ENCODE measurements at places on chromosomes 7 and 10.

DNA sequence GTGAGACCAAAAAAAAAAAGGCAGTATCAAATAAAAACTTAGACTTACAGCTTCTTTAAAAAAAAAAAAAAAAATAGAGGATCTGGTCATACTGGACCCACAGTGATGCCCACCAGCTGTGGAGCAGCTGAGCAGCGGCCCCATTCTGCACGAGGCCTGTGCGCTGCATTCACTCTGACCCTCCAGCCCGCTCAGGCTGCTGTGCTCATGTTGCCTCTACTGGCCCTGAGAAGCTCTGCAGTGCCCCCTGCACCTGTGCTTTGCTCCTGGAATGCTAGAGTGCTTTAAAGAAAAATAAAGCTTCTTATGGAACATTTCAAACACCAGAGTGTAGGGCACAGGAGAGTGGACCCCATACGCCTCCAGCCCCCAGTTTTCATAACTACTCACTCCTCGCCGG is 33.2 kb downstream of the TMEM120A start:
- DNase-seq: no peak

GRCh38 chr10:85547460-85548023 is 819.1 kb downstream of the GRID1 start:
- no peak for DNase-seq

GRCh38 chr10:69124563-69125268 is 738 bp downstream of the VPS26A start:
- DNase-seq: peak; percentile 49

- no peak for DNase-seq
These were observed 120.9 kb downstream of the CREB5 start for GRCh38 chr7:28533267-28533666.

- peak; percentile 36 for DNase-seq
These were observed 82.6 kb downstream of the PRKG1 start for GRCh38 chr10:51156926-51157325.

GRCh38 chr10:74683067-74683466 is 143.3 kb upstream of the KAT6B start:
- DNase-seq: no peak

- DNase-seq: no peak
These were observed 216.9 kb downstream of the LRMDA start for GRCh38 chr10:75648351-75648750.

DNA sequence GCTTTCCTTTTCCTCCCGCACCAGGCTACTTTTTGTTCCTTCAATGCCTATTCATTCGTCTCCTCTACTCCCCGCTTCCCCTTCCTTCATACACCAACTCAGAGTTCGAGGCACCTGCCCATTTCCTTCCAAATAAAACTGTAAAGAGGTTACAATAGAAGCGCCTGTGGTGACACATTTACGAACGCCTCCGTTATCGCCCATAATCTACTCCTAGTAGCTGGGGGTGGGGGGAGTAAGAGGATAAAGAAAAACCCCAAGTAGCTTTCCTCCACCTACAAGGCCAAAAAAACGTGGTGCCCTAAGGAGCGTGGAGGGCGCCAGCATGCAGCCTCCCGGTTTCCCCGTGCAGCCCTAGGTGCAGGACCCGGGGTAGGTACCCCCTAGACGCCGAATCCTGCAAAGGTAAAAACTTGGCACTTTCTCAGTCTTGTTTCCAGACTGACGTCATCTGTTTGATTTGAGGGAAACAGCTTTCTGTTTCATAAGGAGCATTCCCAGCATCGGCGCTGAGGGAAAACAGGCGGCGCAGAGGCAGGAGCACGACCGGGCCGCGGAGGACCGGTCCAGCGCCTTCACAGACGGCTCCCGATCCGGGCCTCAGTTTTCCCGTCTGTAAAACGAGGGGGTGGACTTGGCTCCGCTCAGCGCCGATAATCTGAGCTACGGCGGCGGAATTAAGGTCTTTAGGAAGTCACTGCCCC is 922 bp downstream of the PPA1 start:
- DNase-seq: peak; percentile 29

DNA sequence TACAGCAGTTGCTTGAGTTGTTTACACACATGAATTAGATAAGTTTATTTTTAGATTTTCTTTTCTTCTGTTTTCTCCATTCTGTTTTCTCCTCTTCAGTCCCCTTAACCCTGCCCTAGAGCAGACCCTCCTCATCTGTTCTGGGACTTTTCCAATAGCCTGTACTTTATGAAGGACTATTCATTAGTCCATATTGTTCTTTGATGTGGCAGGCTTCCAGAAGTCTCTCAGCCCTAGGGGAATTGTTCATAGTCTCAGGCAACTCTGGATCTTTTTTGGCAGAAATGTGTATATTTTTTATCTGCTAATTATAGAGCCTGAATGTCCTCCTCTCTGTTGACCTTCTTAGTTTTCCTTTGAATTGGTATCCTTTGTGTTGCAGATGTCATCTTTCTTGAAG is 25.4 kb downstream of the KAT6B start:
- DNase-seq: no peak

DNA sequence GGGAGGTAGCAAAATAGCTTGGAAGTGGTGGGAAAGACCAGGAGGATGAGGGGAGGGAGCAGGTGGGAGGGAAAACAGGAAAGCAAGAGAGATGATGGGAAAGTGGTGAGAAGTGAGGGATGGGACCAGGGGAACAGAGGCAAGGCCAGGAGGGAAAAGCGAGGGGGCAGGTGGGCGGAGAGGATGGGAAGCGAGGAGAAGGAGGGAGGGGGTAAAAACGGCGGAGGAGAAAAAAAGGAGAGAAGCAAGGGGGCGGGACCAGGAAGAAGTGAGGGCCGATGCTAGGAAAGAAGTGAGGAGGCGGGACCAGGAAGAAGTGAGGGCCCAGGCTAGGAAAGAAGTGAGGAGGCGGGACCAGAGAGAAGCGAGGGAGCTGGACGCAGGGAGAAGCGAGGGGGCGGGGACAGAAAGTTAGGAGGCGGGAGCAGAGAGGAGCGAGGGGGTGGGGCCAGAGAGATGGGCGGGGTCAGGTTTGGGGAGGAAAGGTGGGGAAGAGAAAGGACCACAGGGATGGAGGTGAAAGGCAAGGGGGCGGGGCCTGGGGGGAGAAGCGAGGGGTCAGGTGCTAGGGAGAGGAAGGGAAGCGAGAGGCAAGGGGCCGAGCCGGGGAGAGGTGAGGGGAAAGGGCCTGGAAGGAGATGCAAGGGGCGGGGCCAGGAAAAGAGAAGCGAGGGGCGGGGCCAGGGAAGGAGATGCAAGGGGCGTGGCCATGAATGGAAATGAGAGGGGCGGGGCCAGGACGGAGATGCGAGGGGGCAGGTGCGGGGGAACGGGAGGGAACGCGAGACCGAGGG is 984 bp downstream of the SMURF1 start:
- peak; percentile 75 for DNase-seq

GRCh38 chr10:33012306-33012705 is 54.3 kb upstream of the ITGB1 start:
- DNase-seq: no peak

DNA sequence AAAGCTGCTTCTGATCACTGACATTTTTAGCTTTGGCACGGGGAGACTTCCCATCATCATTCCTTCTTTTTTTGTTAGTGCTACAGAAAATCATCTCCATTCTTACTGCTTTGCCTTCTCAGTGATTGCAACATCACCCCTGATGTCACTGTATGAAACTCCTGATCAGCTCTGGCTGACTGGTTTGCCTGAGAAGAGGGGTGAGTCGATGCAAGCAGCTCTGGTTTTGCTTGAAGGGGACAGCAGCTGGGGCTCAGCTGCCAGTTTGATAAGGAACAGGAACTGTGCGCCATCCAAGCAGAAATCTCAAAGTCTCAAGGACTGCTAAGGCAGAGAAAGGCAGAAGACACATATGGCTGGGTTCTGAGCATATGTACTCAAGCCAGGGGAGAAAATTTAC is 808.5 kb upstream of the CELF2 start:
- DNase-seq: no peak

- no peak for DNase-seq
These were observed 171.8 kb downstream of the EGFR start for GRCh38 chr7:55190511-55191160.

DNA sequence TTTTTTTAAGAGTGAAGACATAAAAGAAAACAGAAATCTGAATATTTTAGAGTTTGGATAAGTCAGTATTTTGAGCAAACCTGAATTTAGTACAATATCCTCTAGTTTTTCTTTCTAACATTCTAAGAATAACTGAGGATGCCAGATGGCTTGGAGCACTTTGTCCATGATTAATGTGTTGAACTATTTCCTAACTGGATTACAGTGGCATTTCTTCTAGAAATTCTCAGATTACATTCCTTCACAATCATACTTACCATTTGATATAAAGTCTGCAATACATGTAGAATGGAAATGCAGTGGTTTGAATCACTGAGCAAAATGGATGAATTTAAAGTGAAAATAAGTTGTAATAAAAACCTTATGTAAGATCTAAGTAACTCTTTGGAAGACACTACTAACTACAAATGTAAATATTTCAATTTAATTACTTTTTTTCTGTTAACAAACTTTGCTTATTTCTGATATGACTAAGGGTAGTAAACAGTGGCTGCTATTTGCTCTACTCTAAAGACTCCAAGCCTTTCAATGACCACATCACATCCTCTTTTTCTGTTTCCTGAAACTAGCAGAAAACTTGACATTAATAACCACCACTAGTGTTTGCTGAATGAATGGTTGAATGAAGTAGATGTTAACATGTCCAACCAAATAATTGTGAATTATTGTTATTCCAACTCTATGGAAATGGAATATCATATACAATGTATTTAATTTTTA is 102.8 kb downstream of the PRKG1 start:
- DNase-seq: peak; percentile 62

GRCh38 chr7:135164357-135165061 is 6.0 kb downstream of the CYREN start:
- no peak for DNase-seq

DNA sequence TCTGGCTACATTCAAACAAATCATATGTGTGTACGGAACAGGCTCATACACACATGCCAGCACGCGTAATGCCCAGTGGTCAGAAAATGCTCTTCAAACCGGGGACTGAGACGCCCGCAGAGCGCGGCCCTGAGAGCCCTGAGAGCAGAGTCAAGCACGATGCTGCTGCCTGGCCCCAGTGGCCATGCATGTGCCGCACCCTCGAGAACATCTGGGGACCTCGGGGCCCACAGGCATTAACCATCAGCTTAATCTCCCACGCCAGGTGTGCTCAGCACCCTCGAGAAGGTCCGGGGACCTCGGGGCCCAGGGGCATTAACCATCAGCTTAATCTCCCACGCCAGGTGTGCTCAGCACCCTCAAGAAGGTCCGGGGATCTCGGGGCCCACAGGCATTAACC is 163.1 kb downstream of the PTPRN2 start:
- no peak for DNase-seq

- no peak for DNase-seq
These were observed 18.0 kb upstream of the XPNPEP1 start for GRCh38 chr10:109941236-109941862.

GRCh38 chr7:102096706-102097427 is 189.8 kb upstream of the SH2B2 start:
- DNase-seq: no peak

- DNase-seq: no peak
These were observed 363.6 kb upstream of the NRP1 start for GRCh38 chr10:33698033-33698432.

- no peak for DNase-seq
These were observed 21.1 kb downstream of the UNC5B start for GRCh38 chr10:71233482-71233892.

DNA sequence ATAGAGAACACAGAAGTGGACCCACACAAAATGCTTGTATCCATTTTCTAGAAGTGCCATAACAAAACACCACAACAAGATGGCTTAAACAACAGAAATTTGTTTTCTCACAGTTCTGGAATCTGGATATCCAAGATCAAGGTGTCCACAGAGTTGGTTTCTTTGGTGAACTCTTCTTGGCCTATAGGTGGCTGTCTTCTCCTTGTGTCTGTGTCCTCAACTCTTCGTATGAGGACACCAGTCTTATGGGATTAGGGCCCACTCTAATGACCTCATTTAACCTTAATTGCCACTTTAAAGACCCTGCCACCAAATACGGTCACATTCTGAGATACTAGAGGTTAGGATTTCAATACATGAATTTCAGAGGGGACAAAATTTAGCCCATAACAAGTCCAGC is 30.8 kb upstream of the C10orf71 start:
- no peak for DNase-seq

DNA sequence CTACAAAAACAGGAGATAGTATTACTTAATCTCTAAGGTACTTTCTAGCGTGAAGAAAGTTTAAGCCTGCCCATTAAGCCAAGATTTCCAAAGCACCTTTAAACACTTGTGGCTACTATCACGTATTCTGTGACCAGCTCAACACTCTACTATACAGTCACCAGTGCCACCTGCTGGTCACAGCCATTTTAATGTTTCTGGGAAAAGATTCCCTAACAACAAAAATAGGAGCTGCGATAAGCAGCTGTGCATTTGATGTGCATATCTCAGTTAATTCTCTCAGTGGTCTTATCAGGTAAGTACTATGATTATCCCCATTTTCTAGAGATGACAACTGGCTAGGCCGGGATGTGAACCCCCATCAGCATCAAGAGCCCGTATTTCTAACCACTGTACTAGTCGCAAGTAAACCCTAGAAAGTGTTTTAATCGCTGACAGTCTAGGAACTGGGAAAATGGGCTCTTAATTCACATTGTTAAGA is 860 bp downstream of the SEC31B start:
- DNase-seq: peak; percentile 67

GRCh38 chr7:86657948-86658347 is 14.2 kb downstream of the GRM3 start:
- DNase-seq: no peak

DNA sequence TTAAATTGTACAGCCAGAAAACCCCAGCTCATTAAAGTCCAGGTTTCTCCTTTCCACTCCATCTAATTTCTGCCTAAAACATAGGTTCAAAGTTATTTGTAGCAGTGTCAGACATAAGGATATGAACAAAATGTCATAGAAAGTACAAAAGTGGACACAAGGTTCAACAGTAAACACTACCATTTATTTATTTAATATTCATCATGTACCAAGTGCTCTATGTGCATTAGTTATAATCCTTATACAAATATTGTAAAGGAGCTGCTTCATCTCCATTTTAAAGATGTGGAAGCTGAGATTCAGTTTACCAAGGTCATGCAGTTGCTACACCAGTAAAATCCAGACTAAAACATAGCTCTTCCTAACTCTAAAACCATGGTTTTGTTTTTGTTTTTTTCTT is 52.0 kb upstream of the CDK1 start:
- no peak for DNase-seq

DNA sequence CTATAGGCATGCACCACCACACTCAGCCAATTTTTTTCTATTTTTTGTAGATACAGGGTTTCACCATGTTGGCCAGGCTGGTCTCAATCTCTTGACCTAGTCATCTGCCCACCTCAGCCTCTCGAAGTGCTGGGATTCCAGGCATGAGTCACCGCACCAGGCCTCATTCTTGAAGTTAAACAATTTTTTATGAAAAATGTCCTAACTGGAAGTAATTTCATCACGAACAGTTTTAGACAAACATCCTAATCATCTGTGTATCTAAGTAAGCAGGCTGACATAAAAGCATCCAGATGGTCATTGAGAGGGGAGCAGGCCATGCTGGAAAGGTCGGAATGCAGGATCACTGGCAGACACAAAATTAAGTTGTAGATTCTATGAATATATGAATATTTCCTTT is 269.1 kb downstream of the ZMYND11 start:
- DNase-seq: peak; percentile 72

Measured in HFFc6 (cell line).